Stimulated activated CD4-positive, alpha-beta T cell treated with anti-CD3 and anti-CD28 coated beads, Interleukin-2, amount 100 ng/mL, for 4 hours (primary cell): ENCODE measurements at places on chromosomes 11 and 22.

- no peak for DNase-seq
These were observed 25.0 kb upstream of the CEP126 start for GRCh38 chr11:101889767-101890166.

- DNase-seq: no peak
These were observed 88.9 kb upstream of the CLNS1A start for GRCh38 chr11:77726524-77726923.

DNA sequence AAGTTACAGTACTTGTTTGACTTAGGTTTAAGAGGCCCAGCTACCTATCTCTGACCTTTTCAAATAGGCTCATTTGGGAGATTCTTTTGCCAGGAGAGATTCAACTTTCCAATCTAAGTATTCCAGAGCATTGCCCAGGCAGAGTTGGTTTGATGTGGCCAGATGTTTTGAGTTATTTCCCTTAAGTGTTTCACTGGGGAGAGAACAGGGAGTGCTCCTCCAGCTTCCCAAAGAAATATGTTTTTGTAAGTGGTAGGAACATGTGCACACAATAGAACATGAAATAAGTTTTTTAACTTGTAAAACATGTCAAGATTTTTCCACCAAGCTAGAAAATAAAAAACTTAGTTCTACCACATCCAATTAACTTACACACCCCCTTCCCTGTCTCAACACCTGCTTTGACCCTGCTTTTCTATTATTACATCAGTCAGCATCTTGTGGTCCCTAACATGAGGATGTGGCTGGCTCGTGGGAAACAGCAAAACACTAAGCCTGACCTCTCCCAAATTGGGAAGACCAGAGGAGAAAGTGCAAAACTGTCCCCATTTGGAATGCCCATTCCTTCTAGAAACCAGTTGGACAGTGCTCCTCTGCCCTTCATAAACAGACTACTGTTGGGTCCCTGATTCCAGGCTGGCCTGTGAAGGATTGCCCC, 70.4 kb upstream of the RASSF10 start:
- no peak for DNase-seq

DNA sequence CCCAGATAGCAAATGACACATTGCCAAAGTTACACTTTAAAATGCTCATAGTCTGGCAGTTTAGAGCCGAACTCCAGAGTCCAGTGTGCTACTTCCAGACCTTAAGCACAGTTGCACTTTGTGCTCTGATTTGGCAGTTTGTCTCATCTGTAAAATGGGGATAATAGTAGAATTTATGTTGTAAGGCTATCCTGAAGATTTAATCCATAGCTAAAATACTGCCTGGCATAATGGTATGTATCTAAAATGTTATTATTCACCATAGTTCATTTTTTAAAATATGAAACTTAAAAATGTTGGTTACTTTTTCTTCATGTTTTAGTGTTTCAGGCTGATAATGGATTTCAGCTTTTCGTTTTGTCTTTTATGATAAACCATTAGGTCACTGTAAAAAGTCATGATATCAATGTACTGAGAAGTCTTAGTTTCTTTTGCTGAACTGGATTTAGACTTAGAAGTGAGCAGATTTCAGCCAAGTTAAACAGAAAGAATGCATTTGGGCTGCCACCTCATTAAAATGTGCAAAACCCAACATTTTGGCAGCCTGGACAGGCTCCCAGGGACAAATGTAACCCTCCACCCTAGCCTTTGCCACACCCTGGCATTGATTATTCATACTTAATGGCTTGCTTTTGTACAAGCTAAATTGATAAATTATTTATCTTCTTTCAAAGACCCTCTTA, 933 bp downstream of the OLFML1 start:
- no peak for DNase-seq

GRCh38 chr22:45709866-45710265, 38.2 kb downstream of the ATXN10 start:
- no peak for DNase-seq

- DNase-seq: no peak
These were observed 1505.2 kb downstream of the TBC1D22A start for GRCh38 chr22:48267681-48268080.

GRCh38 chr11:14393889-14394288, 34.9 kb upstream of the RRAS2 start:
- DNase-seq: no peak

- no peak for DNase-seq
These were observed 181.0 kb downstream of the CHST1 start for GRCh38 chr11:45484326-45484883.

GRCh38 chr11:7605186-7605943, 67.9 kb downstream of the CYB5R2 start:
- no peak for DNase-seq

DNA sequence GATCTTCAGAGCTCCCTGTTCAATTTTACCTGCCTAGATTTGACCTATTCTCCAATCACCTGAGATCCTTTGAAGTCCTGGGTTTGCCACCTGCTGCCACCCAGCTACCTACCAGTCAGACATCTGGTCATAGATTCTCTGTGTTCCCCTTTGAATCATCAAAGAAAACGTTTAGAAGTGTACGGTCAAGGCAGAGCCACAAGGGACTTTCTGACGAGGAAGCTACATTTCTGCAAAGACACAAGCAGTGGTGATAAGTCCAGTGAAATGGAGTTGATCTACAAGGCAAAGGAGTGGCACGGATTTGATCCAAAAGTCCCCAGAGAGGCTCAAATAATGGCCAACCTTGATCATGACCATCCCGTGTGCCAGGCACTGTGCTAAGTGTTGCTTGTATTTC, 549.9 kb downstream of the MIAT start:
- no peak for DNase-seq

DNA sequence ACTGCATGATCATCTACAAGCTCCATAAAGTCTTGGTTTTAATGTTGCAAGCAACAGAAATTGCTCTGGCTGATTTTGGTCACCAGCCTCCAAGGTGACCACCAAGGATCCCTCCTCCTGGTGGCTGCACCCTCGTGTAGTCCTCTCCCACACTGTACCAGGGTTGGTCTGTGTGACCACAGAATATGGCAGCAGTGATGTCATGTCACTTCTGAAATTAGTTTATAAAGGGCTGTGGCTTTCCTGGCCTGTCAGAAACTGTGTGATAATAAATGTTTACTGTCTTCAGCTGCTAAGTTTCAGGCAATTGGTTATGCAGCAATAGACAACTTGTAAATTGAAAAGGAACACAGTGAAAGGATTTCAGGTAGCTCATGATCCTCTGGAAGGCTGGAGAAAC, 5.3 kb upstream of the PRDM11 start:
- no peak for DNase-seq

- no peak for DNase-seq
These were observed 232.9 kb downstream of the DLG2 start for GRCh38 chr11:85394283-85394682.

- no peak for DNase-seq
These were observed 16.7 kb downstream of the BCL9L start for GRCh38 chr11:118908901-118909618.

DNA sequence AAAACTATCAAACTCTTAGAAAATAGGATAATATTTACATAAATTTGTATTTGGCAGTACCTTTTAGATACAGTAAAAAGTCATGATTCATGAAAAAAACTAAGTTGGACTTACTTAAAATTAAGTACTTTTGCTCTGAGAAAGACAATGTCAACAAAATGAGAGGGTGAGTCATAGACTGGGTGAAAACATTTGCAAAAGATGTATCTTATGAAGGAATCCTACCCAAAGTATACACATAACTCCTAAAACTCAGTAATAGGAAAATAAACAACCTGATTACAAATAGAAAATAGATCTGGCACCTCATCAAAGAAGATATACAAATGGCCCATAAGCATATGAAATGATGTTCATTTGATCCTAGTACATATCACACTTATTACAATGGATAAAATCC, 1154.6 kb downstream of the JRKL start:
- no peak for DNase-seq

- DNase-seq: no peak
These were observed 14.7 kb upstream of the CD5 start for GRCh38 chr11:61087426-61088119.

DNA sequence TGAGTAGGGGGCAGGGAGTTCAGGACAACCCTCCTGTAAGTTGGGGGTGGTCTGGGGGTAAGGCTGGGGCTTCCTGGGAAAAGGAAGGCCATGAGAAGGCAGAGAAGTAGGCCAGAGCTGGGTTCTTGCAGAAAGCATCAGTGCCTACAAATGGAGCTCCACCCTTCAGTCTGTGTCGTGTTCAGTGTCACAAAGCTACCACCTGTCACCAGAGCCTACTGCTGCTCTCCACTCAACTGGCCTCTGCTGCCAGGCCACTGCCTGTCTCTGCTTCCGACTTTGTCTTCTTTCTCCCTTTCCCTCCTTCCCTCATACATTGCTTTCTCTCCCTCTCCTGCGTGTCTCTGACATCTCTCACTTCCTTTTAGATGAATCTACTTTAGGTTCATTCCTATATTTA, 3.4 kb upstream of the WBP2NL start:
- no peak for DNase-seq

GRCh38 chr11:111077530-111078322, 167.8 kb upstream of the POU2AF2 start:
- DNase-seq: no peak

DNA sequence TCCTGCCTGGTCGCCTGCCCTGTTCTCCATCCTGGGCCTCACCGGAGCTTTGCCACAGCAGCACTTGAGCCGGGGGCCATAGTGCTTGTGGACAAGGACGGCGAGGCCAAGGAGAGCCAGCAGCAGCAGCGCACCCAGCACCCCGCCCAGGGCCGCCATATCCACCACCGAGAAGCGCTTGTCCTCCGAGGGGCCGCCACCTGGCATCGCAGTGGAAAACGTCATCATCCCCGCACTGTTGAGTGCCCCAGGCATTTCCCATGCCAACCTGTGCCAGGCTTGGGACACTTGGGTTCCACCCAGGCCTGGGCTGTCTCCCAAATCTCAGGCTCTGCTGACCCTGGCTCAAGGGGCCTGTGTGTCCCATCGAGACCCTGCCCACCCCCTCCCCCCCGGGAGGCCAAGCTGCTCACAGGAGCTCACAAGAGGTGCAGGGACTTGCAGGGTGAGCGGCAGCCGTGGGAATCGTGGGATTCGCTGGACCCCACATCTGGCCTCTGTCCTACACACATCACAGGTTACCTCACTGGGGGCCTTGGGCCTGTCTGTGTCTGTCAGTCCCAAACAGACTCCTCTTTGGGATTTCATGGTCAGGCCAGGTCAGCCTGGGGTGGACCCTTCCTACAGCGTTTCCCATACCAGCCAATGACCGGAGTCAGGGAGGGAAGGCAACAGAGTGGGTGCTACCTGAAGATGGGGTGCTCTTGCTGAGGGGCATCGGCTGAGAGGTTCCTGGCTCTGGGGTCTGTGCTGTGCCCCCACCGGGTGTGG, 2.3 kb upstream of the IRF7 start:
- no peak for DNase-seq

DNA sequence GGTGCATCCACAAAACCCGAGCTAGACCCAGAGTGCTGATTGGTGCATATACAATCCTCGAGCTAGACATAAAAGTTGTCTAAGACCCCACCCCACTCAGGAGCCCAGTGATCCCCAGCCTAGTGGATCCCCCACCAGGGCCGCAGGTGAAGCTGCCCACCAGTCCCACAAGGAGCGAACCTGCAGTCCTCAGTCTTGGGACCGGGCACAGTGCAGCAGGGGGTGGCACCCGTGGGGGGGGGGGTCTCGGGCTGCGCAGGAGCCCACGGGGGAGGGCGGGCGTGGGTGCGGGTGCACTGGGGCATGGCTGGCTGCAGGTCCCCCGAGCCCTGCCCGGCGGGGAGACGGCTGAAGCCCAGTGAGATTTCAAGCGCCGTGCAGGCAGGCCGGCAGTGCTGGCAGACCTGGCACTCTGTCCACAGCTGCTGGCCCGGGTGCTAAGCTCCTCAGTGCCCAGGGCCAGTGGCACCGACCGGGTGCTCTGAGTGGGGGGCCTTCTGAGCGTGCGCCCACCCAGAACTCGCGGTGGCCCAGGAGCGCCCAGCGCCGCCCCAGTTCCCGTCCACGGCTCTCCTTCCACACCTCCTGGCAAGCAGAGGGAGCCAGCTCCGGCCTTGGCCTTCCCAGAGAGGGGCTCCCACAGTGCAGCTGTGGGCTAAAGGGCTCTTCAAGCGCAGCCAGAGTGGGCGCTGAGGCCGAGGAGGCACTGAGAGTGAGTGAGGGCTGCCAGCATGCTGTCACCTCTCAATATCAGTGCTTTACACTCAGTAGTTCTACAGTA, 989.1 kb downstream of the FAM181B start:
- DNase-seq: no peak

- DNase-seq: no peak
These were observed 54.3 kb downstream of the IGSF9B start for GRCh38 chr11:133902506-133902905.

DNA sequence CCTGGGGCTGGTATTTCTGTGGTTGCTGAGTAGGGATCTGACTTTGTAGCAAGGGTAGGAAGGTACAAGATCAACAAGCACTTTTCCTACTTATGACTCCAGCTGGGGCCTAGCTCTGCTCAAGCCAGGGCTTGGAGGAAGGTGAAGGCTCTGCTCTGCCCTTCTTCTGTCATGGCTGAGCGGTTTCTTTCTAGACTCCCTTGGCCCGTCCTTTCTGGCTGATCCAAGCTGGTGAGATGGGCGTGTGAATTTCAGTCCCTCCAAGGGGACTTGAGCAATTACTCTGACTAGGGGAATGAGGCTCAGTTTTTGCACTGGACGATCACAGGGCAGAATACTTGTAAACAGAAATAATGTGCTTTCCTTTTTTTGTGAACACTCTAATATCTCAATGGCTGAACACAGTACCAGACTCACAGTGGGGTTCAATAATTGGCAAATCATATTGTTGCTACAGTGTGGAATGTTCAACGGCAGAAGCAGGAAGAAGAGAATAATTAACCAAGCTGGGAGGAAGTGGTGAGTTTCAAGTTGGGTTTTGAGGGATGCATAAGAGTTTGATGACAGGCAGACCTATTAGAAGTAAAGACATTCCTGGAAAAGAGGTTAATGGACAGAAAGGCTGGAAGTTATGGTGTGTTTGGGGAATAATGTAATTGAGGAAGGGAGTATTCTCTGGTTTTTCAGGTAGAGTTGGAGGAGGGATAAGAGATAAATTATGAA, 507.6 kb downstream of the MIAT start:
- no peak for DNase-seq

GRCh38 chr11:63239254-63239653, 4.1 kb downstream of the SLC22A25 start:
- DNase-seq: no peak

GRCh38 chr11:29628609-29629008, 388.2 kb downstream of the KCNA4 start:
- no peak for DNase-seq

DNA sequence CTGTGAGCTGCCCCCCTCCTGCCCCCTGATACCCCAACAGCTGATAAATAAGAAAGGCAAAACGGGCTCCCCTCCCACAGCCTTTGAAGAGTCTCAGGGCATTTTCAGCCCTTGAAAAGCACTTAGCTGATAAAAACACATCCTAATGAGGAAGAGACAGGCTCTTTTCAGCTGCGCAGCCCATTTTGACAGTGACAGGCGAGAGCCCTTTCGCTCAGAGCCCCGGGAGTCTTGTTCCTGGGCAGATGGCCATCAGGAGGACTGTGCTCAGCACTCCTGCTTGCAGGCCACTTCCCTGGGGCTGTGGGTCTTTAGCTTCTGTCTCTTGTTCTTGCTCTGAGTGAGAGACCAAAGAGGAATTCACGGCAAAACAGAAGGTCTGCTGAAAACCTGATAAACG, 757.2 kb downstream of the BRD1 start:
- DNase-seq: no peak

GRCh38 chr11:126481303-126481680, 125.8 kb downstream of the ST3GAL4 start:
- DNase-seq: no peak

- DNase-seq: no peak
These were observed 56.2 kb upstream of the ARHGAP42 start for GRCh38 chr11:100630898-100631297.

GRCh38 chr22:37611207-37611606, 2.6 kb downstream of the GGA1 start:
- no peak for DNase-seq
